ENCODE measurements at places on chromosomes 12 and 14. TPM values are rescaled to one million over a fixed set of nuclear protein-coding genes. Genes with fewer than 3 reads are reported as not detected.
A peak's percentile ranks its signal among the peaks of the same experiment; 100 is the strongest.

GRCh38 chr14:103770902-103771301 is 55.3 kb downstream of the ZFYVE21 start:
- no peak for DNase-seq

DNA sequence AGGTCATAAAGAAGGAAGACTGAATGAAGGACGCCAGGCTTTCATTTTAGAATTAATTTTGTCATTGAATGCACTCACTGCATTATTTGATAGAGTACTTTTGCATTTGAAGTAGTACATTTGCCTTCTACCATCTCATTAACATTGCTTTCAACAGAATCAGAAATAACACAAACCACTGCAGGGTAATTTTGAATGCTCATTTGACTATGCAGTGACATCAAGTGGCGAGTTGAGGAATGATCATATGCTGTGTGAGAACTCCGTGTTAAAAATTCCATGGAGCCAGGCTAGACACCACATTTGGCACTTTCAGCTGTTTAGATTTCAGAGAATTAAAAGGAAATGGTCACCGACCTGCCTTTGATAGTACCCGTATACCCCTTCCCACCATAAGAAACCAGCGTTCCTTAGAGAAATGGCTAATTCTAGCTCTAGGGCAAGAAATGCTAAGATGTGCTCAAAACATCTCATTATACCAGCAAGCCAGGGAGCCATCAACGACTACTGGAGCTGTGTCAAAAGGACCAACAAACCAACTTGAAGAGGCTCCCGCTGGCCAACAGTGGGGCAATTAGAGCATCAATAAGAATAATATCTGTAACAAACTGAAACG is 16.5 kb downstream of the HEBP1 start:
- DNase-seq: peak; percentile 38

DNA sequence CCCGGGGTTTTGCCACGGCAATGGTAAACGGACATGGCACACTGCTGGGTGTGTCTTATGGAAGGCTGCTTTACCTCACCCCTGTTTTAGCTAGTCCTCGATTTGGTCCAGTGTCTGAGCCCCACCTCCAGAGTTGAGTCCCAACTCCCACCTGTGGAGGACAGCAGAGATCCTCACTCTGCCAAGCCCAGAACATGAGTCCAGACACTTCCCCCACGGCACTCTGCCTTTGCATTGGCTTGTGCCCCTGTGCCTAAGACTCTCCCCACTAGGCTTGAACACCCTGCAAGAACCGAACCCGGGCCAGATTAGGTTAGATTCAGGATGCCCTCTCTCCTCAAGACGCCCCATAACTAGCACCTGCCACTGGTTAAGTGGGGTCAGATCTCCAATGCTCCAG is 59.8 kb upstream of the C14orf180 start:
- DNase-seq: no peak

The ZNF10 gene
- total RNA-seq: 29.8 TPM

The TMEM132C gene
- 21.4 TPM for total RNA-seq

The HVCN1 gene
- total RNA-seq: 4.1 TPM

DNA sequence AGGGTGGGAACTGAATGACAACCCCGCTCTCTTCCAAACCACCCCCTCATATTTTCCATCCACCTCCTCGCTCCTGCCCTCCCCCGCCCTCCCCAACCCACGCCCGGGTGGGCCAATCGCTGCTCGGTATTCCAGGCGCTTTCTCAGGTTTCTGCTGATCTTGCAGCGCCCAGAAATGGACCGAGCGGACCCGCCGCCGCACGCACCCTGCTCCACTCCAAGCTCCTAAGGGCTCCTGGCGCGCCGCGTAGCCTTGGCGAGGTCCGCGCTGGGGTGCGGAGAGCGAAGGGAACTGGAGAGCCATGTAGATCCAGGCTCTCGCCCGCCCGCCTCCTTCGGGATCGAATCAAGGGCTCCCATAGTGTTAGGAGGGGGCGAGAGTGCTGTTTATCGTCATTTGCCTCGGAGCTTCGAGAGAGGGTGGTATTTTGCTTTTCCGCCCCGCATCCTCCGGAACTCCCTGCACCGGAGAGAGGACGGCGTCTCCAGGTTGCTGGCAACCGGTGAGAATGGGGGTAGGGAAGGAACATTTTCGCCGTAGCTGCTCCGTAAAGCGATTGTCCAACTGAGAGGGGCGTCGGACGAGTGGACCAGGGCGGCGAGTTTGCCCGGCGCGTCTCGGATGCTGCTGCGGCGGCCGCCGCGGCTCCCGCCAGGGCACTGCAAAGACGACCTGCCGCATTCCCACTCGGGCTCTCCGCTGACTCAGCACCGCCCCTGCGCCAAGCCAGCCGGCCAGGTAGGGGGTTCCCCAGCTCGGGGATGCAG is at the start of gene KCNA1:
KCNA1 (plus strand) TSS at position 172 of the 768 bp plus-strand sequence. CDS start 1,474 bp downstream, outside the sequence.
- DNase-seq: peak; percentile 93

DNA sequence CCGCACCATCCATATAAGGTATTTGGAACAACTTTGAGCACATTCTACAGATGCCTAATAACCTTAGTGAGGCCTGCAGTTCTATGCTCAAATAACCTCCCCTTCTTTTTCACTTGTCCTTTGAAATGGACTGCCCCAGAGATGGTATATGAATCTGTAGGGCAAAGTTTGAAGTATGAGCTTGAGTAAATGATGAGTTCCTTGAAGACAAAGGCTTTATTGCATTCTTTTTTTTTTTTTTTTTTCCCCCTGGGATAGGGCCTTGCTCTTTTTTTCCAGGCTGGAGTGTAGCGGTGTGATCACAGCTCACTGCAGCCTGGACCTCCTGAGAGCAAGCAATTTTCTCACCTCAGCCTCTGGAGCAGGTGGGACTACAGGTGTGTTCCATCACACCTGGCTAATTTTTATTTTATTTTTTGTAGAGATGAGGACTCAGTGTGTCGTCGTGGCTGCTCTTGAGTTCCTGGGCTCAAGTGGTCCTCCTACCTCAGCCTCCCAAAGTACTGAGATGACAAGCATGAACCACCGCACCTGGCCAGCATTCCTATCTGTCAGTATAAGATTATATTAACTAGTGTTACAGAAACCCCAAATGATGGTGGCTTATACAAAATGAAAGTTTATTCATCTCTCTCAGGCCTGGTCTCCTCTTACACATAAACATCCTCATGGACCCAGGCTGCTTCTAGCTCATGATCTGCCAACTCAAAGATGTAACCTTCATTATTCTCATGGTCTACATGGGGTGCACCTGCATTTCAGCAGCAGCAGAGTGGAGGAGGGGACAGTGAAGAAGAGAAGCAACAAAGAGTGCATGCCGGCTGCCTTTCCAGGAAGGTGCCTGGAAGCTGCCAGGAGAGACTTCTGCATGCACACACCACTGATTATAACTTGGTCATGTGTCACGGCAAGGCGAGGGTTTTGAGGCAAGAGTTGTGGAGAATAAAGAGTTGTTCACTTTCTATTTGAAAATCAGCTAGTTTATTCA is 101.4 kb downstream of the DUSP16 start:
- no peak for DNase-seq

DNA sequence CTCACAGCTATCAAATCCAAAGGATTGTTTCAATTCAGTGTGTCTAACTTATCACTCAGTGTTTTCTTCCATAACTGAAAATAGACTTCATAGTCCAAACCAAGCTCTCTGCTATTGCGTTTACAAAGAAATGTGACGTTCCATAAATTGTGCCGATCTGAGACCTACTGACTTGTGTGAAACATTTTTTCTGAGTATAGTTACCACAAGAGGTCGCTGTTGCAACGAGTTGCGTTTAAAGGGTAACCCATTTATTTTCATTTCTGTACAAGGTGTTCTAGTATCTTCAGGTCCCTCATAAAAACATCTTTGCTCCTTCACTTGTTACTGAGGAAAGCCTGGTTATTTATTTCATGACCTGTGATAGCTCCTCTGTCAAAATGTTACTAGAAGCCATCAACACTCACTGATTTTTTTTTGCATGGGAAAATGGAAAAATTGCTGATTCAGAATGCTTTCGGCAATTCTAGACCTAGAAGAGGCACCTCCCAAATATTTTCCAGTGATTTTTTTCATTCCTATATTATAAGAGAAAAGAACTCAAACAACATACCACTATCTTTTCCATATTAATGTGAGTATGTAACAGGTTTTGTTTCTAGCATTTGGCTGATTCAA is 60.9 kb upstream of the OR4E1 start:
- no peak for DNase-seq

- DNase-seq: no peak
Observed at GRCh38 chr12:64236549-64236948, 14.5 kb upstream of the KICS2 start.

The SMOC1 gene
- 83.4 TPM for total RNA-seq

All from cerebellum (tissue), 4 donors.